Kidney capillary endothelial cell (primary cell): ENCODE measurements at places on chromosomes 3 and 15.
A peak's percentile ranks its signal among the peaks of the same experiment; 100 is the strongest.

- DNase-seq: peak; percentile 1
These were observed 951.6 kb downstream of the TUSC7 start for GRCh38 chr3:117660941-117661817.

DNA sequence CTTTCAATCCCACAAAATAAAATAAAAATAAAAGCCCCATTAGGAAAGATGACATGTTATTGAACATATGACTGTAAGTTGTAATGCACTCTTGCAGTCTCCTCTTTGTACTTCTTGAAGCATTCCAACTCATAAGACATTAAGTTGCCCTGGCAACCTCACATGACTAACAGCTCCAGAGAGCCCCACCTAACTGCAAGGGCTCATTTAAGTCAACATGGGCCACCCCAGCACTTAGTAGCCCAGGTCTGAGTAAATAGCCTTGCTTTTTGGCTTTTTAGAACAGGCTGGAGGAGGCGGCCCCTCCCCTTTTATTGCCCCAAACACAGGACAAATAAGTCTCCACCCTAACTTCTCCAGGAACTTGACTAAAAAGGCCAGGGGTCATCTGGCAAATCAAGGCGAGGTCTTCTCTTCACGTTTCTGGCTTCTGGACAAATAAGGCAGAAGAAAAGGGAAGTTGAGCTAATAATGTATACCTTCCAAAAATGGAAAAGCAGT is 135.1 kb downstream of the TMCO5A start:
- peak; percentile 81 for DNase-seq

DNA sequence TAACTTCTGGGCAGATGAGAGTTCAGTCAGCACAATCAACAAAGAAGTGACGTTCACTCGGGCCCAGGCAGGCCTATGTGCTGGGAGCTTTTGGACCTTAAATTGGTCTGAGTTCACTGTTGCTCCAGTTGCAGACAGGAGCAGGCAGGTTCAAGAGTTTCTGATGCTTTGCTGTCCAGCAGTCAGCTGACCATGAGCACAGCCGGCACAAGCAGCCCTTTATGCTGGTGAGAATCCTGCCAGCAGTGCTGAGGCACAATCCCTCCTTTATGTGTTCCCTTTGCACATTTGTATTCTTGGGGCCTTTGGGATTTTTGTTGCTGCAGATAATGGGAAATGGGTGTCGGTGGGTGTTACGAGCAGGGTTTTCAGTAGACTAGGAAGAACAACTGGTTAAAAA is 81.2 kb upstream of the GOLGA8J start:
- no peak for DNase-seq

- no peak for DNase-seq
These were observed 32.2 kb upstream of the TMEM158 start for GRCh38 chr3:45258317-45258716.

DNA sequence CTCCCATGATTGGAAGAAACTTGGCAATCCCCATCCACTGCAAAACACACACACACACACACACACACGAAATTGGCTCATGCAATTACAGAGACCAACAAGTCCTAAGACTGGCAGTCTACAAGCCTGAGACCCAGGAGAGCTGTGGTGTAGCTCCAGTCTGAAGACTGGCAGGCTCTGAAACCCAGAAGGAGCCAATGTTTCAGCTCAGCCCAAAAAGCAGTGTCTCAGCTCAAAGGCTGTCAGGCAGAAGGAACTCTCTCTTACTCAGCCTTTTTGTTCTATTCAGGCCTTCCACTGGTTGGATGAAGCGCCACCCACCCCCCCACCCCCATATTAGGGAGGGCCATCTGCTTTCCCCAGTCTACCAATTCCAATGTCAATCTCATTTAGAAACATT is 32.1 kb downstream of the MESD start:
- no peak for DNase-seq

DNA sequence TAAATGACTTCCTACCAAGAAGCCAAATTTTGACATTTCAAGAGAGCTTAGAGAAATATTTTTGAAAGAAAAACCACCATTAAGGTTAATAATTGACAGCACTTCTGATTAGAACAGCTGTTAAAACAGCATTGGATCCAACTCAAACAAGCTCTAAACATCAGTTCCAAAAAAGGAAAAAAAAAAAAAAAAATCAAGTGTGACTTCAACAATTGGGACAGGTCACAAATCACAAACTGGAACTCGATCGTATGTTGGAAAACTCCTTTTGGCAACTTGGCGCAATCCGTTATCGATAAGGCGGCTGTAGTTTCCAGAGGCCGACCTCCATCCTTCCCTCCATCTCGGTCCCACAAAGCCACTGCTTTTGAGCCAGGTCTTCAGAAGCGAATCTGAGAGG is 17.8 kb downstream of the TLE3 start:
- DNase-seq: no peak
